ENCODE measurements at places on chromosomes 6 and 20. TPM values are rescaled to one million over a fixed set of nuclear protein-coding genes. Genes with fewer than 3 reads are reported as not detected.
A peak's percentile ranks its signal among the peaks of the same experiment; 100 is the strongest.

DNA sequence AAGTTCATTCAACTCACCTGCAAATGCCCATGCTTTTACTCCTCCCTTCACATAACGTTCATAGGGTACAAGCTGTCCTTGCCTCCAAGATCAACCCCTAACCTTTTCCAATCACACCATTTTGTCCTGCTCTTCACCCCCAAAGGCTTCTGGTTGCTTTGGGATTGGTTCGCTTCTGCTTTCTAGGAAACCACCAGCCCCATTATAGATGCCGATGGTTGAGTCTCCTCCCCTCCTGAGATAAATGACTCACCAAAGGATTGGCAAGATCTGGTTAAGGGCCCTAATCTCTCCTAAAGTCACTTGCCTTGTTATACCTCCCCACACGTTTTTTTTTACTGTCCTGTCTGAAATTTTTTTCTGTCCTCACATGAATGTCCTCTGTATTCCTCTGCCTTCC lies 311.4 kb downstream of the HACE1 start:
- DNase-seq = no peak

GRCh38 chr6:63808576-63808975 lies 173.0 kb downstream of the PHF3 start:
- no peak for DNase-seq

DNA sequence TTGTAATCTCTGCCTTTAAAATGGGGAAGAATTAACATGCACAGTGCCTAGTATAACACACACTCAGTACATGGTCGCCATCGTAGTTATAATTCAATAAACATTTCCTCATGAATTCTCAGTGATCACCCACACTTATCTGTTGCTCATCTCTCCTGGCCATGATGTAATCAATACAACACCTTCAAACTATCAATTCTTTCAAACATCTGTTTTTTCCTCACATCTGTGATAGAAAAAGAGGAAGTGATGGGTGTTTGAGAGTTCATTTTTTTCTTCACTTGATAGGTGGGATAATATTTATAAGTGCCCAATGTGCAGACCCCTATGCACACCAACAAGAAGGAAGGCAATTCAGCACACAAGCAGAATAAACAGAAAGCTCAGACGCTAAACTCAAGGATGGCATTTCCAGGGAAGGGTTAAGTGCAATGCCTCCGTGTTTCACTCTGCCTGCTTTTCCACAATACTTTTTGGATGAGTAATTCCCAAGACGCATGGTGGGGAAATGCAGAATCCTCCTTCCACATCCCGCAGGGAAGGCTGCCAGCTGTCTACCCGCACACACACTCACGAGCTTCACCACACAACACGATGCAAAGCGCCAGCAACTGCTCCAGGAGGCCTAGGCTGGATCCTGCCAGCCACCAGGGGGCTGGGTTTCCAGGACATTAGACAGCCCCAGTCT lies 100.3 kb downstream of the GMPR start:
- DNase-seq = peak; percentile 97

GRCh38 chr6:125818772-125819260 lies 28.1 kb downstream of the NCOA7 start:
- DNase-seq = no peak

GRCh38 chr20:45782890-45783289 lies 8.8 kb downstream of the WFDC3 start:
- no peak for DNase-seq

DNA sequence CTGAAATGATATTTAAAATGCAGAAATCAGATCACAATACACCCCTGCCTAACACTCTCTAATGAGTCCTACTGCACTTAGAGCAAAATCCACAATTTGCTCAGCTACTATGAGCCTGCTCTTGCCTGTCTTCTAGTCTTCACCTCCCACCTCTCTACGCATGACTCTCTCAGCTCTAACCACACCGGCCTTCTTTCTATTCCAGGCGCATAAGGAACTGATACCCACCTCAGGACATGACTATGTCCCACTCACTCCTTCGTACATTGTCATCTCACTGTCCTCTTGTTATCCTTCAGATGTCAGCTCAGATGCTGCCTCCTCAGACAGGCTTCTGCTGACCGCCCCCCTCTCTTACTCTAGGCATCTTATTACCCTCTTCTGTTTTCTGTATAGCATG lies 201.0 kb upstream of the FLRT3 start:
- DNase-seq = no peak

DNA sequence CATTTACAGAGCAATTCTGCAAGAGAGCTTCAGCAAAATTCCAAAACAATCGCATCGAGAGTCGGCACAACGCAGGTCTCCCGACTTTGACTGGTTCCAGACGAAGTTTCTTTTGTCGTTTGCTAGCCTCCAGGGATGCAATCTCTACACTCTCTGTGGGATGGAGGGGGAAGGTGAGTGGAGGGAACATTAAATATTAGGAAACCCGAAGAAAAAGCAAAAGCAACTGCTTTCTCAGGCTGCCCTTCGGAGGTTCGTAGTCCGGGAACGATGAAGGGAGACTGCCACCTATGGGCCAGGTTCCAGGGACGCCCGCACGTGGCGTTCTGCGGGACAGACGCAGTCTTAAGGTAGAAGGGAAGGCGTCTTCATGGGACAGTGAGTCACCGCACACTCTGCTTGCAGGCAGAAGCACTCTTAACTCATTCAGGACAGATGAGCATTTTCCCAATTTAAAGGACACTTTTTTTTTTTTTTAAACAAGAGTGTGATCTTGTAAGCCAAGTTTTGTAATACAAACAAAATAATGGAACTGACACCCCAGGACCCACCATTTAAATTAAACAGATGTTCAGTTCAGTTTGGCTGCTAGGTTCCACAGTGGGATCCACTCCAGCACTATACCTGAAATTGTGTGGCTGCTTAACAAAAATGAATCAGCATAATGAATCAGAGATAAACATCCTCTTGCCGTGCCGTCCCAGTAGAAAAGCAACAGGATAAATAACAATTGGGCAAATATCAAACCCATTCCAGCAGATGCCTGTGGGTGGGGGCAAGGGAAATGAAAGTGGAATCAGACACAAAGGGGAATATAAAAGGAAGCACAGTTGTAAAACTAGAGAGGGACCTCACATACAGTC lies 65.8 kb upstream of the ARMC2 start:
- DNase-seq = peak; percentile 86

- DNase-seq = no peak
Observed at GRCh38 chr6:113654396-113654795, 202.7 kb upstream of the MARCKS start.

- DNase-seq = peak; percentile 81
Observed at GRCh38 chr6:56223995-56224394, 23.4 kb downstream of the COL21A1 start.

DNA sequence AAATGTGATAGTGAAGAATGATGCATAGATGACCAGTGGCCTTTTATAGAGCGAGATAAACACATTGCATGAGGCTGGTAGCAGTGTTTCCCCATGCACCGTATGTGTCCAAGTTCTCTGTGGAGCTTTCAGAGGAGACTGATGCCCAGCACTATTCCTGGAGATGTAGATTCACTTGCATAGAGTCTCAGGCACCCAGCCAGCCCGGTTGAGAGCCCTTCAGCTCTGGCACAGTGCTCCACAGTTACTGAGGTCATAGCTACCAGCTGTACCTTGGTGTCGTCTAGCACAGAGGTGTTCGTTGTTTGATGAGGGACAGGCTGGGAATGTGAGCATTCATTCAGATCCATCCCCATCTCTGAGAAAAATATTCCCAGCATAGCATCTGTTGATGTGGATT lies 328.9 kb downstream of the FARS2 start:
- DNase-seq = no peak

GRCh38 chr6:21524201-21524600 lies 69.3 kb upstream of the SOX4 start:
- DNase-seq = no peak

- DNase-seq = peak; percentile 11
Observed at GRCh38 chr6:153790876-153791473, 248.1 kb upstream of the OPRM1 start.

GRCh38 chr6:134421501-134421900 lies 103.6 kb upstream of the SGK1 start:
- no peak for DNase-seq

DNA sequence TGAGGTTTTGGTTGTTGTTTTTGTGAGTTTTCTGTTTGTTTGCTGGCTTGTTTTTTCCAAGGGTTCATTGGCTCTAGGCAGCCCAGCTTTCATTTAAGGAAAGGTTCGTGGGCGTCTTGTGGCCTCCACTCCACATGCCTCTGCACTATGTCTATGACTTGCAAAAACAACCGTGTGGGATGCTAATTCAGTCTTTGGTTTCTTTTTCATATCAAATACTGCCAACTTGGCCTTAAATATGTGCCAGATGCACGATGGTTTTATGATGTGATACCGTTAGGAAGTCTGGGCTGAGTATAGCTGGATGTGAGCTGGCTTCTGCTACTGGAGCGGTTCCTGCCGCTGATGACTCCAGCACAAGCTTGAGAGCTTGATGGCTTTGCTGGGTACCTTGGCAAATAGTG lies 96.3 kb downstream of the BMP2 start:
- DNase-seq = no peak

- no peak for DNase-seq
Observed at GRCh38 chr6:71252410-71252809, 36.2 kb upstream of the OGFRL1 start.

DNA sequence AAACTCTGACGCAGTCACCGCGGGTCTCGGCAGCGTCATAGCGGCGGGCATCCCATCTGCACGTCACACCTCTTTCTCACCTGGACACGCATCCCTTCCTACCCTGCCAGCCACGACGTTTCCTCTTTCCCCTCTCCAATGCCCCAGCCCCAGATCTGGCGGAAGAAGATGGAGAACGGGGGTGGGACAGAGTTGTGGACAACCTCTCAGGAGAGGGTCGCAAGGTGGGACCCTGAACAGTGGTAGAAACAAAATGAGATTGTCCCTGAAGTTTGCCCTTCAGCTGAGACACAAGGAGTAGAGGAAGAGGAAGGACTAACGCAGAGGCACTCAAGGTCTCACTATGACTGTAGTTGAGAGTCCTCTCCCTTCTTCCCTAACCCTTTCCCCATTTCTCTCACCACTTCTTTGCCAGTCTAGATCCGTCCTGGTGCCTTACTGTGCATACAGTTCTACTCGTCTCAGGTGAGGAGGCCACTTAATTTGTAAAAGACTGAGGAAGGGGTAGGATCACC lies 562 bp downstream of the TRIM39 start:
- DNase-seq = no peak

DNA sequence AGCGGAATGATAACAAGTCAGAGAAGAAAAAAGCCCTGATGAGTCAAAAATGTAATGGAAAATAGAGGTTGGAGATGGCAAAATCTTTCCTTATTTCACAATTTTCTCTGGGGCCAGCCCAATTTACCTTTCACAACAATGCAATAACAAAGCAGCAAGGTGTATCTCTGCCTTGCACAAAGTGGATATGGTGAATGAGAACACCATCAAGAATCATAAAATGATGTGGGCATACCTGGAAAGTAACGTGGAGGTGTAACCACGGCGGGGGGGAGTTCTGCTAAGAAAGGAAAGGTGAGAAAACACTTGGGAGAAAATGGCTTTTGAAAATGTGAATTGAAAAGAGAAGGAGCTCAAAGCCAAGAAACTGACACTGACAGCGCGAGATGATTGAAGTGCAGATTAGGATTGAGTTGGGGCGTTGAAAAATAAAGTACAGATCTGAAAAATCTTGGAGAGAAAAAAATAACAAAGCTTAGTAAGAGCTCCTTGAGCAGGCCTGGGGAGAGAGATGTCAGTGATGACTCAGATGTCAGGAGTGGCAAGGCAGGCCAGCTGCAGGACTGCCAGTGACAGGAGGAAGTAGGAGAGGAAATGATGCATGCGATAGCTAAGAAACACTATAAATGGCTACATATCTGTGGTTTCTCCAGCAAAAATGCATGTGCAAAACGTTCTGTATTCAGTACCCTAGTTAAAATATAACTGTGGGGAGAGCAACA lies 26.2 kb downstream of the ARHGAP18 start:
- peak; percentile 93 for DNase-seq

GRCh38 chr20:25090492-25091429 lies 8.8 kb upstream of the VSX1 start:
- DNase-seq = no peak

DNA sequence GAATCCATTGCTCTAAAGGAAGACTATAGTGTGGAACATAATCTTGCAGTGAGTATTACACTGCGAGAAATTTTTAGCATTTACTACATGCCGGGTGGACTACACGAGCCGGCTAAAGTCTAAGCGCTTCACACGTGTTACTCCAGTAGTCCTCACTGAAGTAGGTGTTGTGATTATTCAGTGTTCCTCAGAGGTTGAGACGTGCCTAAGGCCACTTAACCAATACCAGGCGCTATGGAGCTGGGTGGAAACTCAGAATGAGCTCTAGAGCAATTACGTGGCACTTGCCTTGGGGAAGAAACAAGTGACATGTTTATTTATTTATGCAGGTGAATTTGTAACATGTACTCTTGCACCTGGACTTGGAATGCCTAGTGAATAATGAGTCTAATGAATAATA lies 46.4 kb downstream of the SASH1 start:
- DNase-seq = no peak

GRCh38 chr6:130717657-130718056 lies 109.5 kb upstream of the SMLR1 start:
- DNase-seq = no peak

DNA sequence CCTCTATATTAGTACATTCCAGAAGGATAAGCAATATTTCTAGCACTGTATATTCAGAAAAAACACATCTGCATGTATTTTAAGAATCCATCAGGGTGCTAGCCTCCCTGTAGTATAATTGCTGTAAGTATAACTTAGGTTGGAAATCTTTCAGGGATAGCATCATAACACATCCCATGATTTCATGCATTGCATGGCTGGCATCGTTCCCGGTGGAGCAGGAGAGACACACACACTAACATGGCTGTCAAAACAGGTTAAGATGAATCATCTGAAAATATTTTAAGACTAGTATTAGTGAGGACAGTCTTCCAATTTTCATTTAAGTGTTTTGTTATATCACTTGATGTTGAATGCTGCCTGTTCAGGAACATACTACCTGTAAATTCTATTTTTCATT lies 32.1 kb upstream of the CENPW start:
- no peak for DNase-seq

DNA sequence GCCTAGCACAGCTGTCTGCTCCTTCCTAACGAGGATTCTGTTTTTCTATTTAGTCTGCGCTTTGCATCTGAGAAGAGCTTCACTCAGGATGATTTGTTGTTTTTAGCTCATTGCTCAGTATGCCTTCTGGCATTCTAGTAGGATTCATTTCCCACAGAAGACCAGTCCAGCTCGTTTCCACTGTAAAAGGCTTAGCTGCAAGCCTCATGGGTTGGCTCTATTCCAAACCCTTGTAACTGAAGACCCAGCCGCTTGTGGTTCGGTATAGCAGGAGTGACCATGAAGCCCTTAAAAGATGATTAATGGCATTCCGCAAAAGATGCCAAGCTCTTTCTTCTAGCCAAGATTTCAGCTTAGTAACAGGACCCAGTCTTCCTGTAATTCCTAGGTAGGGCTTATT lies 7.2 kb downstream of the ADGRF1 start:
- peak; percentile 95 for DNase-seq

Gene TSPO2
- not detected for total RNA-seq

Gene HLA-A
- 206 TPM for total RNA-seq

Gene TAF4
- total RNA-seq = 16.4 TPM

Gene RPN2
- total RNA-seq = 156 TPM

Gene PI3
- total RNA-seq = not detected

Gene ADTRP
- total RNA-seq = 2.2 TPM

Gene COL9A3
- total RNA-seq = 37.1 TPM
